Lung (tissue), 17 donors: ENCODE measurements at places on chromosomes 7 and 10.

GRCh38 chr10:12214093-12214492 lies 18.1 kb downstream of the CDC123 start:
- no peak for DNase-seq

GRCh38 chr7:5767066-5767465 lies 14.4 kb downstream of the RNF216 start:
- DNase-seq, result no peak

GRCh38 chr7:29797112-29797944 lies 9.0 kb upstream of the WIPF3 start:
- DNase-seq, result no peak

- no peak for DNase-seq
Observed at GRCh38 chr7:24705461-24705954, 51.8 kb downstream of the GSDME start.
